NCI-H187 (cell line): ENCODE measurements at places on chromosomes 12 and 14.
A peak's percentile ranks its signal among the peaks of the same experiment; 100 is the strongest.

GRCh38 chr12:113769305-113769704 is 196.8 kb downstream of the RBM19 start:
- DNase-seq, result no peak

DNA sequence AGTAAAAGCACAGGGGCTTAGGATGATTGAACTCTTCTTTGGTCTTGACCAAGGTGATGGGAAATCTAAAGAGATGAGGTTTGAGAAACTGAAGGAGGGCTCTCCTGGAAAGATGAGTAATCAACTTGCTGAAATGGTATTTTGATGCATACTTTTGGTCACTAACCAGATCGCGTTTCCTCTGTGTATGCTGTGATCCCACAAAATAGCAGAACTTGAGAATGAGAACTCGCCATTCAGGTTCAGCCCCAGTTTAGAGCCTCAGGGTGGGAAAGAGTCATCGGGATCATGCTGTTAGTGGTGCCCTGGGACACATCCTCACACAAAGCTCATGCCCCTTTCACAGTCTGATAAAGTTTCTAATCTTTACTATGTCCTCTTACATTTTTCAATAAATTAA is 488.8 kb downstream of the ETNK1 start:
- DNase-seq, result no peak

DNA sequence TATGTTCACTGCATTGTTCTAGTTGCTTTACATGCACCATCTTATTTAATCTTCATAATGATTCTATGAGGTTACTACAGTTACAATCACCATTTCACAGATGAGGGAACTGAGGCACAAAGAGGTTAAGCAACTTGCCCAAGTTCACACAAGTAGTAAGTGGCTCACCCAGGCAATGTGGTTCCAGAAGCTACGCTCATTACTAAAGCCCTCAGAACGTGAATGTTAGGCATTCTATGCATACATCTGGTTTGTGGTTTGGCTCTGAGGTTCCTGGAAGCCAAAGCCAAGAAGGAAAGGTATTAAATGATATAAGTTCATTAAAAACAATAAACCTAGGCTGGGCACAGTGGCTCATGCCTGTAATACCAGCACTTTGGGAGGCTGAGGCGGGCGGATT is 14.4 kb upstream of the VRTN start:
- no peak for DNase-seq

- no peak for DNase-seq
Observed at GRCh38 chr12:32515137-32515873, 115.9 kb downstream of the FGD4 start.

DNA sequence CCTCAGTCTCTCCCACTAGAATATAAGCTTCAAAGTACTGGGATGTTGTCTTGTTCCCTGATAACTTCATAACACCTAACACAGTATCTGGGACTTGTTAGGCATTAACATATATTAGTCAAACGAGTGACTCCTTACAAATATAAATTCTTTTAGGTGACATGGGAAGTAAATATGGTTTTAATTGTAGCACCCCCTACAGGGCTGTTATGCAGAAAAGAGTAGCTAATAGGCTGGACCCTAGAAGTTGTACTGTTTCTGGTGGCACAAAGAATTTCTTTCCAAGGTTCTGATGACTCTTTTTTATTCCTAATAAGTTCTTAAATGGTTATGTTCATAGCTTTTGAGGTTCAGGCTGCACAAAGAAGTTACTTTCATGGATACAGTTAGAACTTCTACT is 29.8 kb downstream of the GPATCH2L start:
- no peak for DNase-seq

- no peak for DNase-seq
Observed at GRCh38 chr14:99758872-99759545, 34.2 kb upstream of the EML1 start.

DNA sequence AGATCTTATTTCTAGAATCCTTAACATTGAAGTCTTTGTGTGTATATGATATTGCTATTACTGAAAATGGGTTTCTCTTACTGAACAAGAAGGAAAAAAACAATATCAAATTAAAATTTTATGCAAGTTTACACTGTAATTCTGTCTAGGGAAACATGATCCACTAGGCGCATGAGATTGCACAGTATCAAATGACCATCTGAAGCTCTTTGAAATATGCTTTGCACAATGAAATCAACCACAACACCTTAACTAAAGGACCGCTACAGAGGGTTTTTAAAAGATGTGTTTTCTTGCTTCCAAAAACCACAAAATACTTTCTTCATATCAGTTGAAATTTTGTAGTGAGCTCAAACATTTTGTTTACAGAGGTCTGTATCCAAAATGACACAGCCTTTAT is 15.1 kb upstream of the KERA start:
- DNase-seq, result no peak

GRCh38 chr12:132517013-132517739 is 27.2 kb downstream of the FBRSL1 start:
- no peak for DNase-seq

GRCh38 chr14:69708586-69709560 is 58.1 kb upstream of the SRSF5 start:
- DNase-seq, result no peak

GRCh38 chr14:35284506-35284905 is 7.7 kb upstream of the PSMA6 start:
- DNase-seq, result no peak

GRCh38 chr14:77055306-77055705 is 26.8 kb upstream of the IRF2BPL start:
- no peak for DNase-seq

DNA sequence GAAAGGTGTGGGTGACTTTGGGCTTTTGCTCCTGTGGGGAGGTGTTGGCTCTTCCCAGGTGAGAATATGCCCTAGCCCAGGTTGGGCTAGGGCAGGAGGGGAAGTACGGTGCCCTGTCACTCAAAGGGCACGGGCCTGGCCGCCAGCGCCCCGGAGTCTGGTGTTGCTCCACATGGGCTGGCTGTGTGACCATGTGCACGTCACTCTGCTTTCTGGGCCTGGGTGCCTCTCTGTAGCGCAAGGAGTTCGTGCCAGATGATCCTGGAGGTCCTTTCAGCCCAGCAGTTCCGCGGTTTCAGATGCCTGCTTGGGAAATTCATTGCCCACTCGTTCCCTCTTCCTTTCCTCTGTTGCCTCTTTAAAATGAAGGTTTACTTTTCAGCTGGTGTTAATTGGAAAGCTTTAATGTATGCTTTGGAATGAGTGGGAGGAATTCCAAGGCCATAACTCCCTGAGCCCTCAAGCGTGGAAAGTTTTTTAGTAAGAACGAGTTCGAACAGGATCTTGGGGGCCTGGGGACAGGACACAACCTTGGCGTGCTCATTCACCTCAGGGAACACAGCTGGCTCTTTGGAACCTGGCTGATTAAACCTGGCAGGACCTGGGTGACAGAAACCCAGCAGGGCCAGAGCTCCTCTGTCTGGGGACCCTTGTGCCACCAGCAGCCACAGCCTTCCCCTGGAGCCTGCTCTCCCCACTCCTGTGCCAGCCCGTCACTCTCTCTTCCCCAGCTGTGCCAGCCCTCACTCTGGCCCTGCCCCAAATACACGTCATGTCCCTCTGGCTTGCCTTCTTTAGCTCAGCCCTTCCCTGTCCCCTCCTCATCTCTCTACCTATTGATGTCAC is 42.8 kb downstream of the TSPAN9 start:
- no peak for DNase-seq

DNA sequence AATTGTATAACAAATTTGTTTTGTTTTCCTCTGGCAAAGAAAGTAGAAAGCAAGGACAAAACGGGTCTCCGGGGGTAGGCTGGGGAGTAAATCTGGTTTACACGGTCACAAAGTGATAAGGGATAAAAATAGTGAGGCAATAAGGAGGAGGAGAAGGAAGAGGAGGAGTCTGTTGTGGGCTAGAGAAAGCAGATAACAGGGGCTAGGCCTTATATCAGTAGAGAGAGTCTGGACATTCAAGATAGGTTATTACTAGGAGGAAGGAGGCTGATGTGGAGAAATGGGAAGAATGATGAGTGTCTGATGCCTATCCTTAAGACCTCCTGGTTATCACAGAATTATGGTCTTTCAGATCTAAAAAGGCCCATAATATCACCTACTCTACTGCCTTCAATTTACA is 83.2 kb upstream of the SSTR1 start:
- no peak for DNase-seq

DNA sequence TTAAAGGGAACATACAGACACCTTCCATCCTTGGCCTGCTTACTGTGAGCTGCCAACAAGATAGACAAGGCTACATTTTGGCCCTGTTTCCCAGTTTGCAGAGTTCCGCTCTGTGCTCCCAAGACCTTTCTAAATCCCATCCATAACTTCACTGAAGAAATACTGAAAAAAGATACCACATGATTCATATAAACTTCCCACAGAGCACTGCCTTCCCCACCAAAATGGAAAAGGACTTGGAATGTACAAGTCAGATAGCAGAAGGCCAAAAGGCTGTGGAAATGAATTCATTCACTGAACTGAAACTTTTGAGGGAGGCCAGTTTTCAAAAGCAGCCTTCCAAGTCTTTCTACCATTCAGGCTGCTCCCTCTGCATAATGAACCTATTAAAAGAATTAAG is 29.6 kb downstream of the PDZRN4 start:
- no peak for DNase-seq

GRCh38 chr14:67241411-67242167 is at the start of gene PALS1:
Gene PALS1 (plus strand): TSS chr14:67241435. CDS start chr14:67279171, 37,736 bp downstream.
- peak; percentile 67 for DNase-seq

GRCh38 chr12:70359458-70360197 is 6.5 kb upstream of the KCNMB4 start:
- DNase-seq, result no peak

DNA sequence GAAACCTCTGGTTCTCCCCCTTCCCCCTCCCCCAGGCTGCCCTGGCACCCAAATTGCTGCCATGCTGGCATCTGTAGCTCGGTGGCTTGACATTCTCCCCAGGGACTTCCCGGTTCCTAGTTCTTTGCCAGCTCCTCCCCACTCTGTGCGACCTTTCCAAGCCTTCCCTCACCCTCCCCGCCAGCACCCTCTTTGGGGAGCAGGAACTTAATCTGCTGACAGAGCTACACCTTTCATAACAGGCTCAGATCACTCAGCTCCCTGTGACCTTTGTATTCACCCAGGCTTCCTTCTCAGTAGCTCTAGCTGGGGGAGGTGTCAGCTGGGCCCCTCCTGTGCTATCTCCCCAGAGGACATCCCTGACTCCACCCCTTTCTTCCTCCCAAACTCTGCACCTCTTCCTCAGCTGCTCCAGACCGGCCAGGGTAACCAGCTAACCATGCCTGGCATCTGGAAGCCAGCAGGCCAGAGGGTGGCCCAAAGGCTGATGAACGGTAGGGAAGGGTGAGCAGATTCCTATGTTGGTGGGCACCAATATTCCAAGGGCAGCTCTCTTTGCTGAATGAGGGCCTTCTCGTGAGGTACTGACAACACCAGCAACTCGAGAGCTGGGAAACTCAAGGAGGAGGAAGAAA is 1.8 kb upstream of the COX14 start:
- no peak for DNase-seq

DNA sequence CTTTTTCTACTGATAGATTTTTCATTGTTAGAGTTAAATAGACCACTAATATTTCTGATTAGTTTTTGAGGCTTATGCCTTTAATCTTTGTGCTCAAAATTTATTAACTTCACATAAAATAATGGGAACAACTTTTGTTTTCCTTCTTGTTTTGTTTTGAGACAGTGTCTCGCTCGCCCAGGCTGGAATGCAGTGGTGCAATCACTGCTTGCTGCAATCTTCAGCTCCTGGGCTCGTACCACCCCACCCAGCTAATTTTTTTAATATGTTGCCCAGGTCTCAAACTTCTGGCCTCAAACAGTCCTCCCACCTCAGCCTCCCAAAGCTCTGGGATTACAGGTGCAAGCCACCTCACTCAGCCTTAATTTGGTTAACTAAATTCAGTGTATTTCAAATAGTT is 16.8 kb downstream of the SCFD1 start:
- DNase-seq, result no peak

GRCh38 chr14:35814371-35815005 is 5.4 kb upstream of the RALGAPA1 start:
- DNase-seq, result peak; percentile 31

DNA sequence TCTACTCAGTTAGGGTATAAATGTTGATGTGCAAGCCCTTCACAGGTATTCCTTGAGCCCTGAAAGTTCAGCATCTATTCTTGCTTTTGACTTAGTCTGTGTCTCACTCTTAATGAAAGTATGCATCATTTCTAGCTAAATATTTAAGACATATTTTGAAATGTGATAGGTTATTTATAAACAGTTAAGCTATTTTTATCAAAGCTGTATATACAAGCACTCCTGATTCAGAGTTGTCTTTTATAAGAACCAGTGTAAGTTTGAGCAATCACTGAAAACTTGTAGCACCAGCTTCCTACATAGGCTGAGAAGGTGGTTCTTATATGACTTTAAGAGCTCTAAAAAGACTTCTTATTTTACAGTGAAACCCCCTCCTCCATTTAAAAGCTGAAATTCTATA is 98.6 kb downstream of the MYF5 start:
- no peak for DNase-seq

DNA sequence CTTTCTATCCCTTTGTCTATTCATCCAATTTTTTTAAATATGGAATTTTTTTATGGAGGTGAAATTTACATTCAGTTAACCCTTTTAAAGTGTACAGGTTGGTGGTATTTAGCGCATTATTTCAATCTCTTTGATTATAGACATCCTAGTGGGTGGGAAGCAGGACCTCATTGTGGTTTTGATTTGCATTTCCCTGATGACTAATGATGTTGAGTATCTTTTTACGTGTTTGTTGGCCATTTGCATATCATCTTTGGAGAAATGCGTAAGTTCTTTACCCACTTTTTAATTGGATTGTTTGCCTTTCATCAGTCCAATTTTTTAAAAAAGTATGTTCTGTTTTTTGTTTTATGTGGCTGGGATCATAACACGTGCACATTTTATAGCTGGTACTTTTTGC is 20.8 kb downstream of the PAPLN start:
- DNase-seq, result no peak
